ENCODE measurements at places on chromosomes 11 and 22.

GRCh38 chr22:28112190-28112544, 193.1 kb upstream of the PITPNB start:
- no peak for DNase-seq

- DNase-seq, result no peak
These were observed 152.0 kb upstream of the TBCEL start for GRCh38 chr11:120871924-120872323.

DNA sequence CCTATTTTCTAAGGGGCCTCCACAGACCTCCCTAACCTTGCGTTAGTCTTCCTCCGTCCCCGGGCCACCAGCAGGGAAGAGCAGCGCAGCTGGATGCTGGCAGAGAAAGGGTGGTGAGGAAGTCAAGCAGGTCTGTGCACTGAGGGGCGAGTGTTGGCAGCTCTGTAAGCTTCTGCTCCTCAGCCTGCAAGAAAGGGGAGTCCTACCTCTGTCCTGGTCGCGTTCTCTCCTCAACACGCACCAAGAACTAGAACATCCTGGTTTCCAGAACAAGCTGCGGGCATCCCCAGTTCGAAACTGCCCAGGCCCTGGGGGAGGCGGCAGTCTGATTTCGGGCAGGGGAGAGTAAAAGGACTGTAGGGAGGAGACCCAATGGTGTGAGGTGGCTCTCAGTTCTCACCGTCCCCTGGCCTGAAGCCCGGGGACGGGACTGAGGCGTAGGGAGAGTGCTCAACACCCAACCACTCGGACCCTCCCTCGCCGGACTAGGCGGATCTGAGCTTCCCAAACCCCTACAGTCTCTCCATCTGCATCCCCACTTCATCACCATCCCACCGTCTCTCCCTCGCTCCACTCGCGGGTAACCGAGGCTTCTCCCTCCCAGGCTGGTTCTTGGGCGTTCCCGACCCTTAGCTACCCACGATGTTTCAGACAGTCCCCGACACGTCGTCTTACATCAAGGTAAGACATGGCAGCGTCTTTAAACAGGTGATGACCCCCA, 7.7 kb upstream of the FLI1 start:
- DNase-seq, result no peak

GRCh38 chr11:59944720-59945119, 6.5 kb downstream of the OOSP1 start:
- DNase-seq, result no peak

GRCh38 chr11:12489246-12489772, 111.9 kb downstream of the PARVA start:
- no peak for DNase-seq

All from right renal pelvis (tissue), 4 donors.